ENCODE measurements at places on chromosomes 3 and 15.

DNA sequence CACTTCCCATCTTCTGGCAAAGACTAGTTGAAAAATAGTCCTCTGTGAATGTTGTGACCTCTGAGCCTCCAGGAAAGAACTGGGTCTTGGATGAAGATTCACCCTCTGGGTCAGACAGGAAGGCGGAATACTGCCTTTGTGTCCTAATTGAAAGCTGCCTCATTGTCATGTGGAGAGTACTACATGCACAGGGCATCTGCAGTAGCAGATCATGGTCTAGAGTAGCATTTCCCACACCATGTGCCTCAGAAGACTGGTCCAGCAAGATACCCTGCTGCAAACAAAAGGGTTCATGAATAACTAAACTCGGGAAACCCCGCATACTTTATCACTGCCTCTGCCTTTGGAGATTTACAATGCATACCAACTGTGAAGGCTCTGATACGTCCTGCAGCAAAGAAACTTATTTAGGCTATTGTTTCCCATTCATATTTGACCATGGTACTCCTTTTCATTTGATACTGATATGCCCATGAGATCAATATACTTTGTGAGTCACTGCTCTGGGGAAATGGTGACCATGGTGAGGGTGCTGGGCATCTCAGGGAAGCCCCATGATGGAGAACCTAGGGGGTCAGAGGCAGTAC lies 22.7 kb downstream of the IRAK2 start:
- DNase-seq, result no peak

GRCh38 chr15:73442421-73442820 lies 543 bp upstream of the REC114 start:
- DNase-seq, result no peak

GRCh38 chr3:70853161-70853944 lies 540.9 kb upstream of the MDFIC2 start:
- DNase-seq, result no peak

GRCh38 chr3:126540342-126540849 lies 16.4 kb downstream of the CHST13 start:
- DNase-seq, result no peak

GRCh38 chr15:56496635-56497034 lies 31.7 kb upstream of the MNS1 start:
- no peak for DNase-seq

GRCh38 chr3:126442094-126442855 lies 33.4 kb downstream of the ZXDC start:
- no peak for DNase-seq

- no peak for DNase-seq
Measured at GRCh38 chr3:72289692-72290071, 504.7 kb upstream of the PROK2 start.

DNA sequence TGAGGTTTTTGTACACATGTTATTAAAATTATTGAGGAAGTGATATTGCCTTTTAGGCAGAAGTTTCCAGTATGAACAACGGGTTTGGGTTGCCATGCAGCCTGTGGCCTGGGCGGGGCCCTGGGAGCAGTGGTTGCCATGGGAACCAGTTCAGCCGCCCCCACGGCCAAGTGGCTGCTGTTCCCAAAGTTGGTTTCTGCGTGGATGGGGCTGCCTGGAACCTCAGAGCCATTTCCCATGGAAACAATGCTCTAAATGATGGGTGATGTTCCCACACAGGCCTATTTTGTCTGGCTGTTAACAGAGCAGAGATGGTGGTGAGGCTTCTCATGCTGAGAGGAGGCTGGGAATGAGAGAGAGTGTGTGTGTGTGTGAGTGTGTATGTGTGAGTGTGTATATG lies 19.5 kb downstream of the MRAS start:
- peak; percentile 34 for DNase-seq

GRCh38 chr3:31732548-31732947 lies 199.8 kb downstream of the STT3B start:
- no peak for DNase-seq

DNA sequence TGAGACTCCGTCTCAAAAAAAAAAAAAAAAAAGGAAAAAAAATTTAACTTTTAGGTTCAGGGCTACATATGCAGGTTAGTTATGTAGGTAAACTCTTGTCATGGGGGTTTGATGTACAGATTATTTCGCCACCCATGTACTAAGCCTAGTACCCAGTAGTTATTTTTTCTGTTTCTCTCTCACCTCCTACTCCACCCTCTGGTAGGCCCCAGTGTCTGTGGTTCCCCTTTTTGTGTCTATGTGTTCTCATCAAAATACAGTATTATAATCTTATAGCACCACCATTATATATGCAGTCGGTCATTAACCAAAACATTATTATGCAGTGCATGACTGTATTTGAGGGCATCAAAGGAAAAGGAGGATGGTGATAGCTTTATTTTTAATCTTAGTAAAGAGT lies 47.3 kb downstream of the CHP1 start:
- DNase-seq, result no peak

DNA sequence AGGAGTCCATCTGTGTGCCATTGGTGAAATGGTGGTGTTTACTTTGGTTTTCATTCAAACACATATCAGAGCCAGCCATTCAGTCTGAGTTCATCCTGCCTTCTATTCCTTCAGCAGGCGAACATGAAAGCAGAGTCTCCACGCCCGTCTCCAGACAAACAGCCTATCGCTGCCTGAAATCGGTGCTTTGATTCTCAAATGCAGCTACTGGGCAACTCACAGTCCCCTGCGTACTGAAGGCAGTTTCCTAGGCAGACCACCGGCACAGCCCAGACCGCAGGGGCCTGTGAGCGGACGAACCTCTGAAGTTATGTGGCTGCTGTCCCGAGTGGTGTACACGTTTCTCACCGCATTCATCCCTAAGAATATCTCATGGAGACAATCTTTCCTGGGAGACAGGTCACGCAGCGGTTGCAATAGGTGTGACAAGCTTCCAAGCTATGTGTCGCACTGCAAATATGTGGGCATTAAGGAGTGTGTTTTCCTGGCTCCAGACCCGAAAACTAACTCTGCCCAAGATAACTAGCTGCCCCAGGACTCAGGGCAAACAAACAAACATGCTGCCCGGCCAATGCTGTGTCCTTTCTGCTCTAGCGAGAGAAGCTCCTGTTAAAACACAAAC lies 16.9 kb upstream of the RYR3 start:
- DNase-seq, result no peak

DNA sequence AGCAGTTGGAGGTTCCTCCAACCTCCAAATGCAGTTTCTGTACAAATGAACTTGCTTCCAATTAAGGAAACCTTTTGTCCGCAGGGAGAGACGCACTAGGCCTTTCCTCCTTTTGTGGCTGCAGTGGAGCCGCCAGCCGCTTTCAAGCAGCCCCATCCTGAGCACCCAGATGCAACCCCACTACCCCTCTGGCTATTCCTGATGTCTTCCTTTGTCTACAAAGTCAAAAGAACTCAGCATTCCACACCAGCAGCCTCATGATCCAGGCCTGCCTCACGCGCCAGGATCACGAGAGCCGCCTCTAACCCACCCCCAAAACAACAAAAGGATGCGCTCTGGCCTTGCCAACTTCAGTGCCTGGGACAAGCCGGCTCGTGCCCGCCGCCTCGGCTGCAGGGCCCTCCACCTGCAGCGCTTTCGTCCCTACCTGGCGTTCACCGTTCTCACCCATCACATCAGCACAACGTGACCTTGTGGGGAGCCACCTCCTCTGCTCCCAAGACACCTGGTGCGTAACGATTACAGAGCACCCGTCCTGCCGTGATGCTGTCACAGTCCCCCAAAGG lies 48.2 kb upstream of the MUC4 start:
- no peak for DNase-seq

- DNase-seq, result peak; percentile 74
Measured at GRCh38 chr3:64030741-64031140, 7.4 kb upstream of the PSMD6 start.

- no peak for DNase-seq
Measured at GRCh38 chr3:168162172-168162571, 66.4 kb upstream of the GOLIM4 start.

GRCh38 chr3:161452179-161452578 lies 44.4 kb upstream of the OTOL1 start:
- DNase-seq, result no peak

DNA sequence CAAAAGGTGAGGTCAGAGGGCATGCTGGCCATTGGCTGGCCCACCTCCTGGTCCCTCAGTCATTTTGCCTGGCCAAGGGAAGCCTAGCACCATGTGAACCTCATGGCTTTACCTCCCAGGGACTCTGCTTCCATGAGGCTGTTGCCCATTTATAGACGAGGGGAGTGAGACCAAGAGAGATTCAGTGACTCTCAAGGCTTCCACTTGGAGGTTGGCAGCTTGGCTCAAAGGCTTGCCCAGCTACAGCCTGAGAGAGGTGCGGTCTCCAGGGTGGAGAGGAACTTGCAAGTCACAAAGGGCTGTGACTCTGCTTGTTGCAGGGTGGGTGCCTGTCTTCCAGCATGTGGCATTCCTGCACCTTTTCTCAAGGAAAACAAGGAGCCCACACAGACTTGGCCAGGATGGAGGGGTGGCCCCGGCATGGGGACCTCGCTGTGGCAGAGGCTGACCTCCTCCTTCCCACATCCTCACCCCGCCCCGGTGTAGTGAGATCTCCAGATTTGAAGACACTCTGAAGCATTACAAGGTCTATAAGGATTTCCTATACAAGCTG lies 24.5 kb downstream of the CFAP100 start:
- no peak for DNase-seq

DNA sequence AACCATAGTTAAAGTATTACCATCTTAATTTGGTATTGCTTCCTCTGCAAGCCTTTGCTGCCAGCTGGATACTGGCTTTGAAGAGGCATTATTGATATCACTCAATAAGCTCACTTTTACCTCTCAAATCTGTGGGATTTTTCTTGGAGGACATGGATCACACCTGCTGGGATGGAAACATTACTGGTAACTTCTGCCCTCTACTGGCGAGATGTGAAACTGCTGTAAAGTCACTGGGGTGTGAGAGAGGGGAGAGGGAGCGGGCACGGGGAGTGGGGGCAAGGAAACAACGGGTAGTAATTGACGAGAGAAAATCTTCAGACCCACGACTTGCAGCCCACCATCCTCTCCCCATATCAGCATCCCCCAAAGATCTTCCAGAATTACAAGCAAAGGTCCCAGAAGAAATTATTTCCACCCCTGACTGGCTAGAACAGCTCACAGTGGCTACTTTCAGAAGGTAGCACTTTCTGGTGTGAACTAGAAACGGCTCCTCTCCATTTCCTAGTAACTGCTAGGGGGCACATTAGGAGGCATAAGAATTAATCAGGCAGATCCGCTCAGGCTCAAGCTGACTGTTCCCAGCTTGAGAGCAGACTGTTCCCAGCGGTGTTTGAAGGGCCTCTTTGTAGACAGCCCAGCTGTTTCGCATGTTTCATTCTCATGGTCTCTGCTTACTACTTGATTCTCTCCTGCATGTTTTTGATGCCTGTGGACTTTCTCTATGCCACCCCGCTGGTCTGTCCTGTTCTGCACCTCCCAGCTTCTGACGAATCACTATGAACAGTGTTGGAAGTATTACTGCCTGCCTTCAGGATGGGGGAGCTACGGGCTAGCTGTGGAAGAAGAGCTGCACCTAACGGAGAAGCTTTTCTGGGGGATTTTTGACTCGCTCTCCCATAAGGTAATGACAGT lies 230.4 kb upstream of the CHRM5 start:
- no peak for DNase-seq

DNA sequence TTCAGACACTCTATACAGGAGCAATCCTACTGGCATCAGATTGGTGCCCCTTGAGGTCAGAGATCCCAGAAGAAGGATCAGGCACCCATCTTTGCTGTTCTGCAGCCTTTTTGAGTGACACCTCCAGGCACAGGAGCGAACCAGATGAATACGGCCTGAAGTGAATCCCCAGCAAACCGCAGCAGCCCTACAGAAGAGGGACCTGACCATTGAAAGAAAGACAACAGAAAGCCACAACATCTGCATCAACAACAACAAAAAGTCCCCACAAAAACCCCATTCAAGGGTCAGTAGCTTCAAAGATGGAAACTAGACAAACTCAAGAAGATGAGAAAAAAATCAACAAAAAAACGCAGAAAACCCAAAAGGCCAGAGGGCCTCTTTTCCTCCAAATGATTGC lies 130.4 kb downstream of the PPM1L start:
- no peak for DNase-seq

DNA sequence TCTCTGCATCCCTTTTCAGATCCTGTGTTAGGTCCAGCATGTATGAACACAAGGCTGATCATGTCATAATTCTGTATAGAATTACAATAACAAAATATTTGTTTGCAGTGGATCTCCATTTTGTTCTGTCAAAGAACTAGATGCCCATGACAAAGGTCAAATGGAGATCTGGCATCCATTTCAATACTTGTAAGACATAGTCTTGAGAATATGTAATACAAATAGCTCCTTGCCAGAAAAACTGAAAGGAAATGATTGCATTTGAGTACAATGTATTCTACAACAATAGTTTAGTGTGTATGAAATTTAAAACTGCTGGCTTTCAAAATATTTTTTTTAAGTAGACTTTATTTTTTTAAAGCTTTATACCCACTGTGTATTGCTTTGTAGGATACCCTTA lies 101.1 kb downstream of the CMSS1 start:
- no peak for DNase-seq

DNA sequence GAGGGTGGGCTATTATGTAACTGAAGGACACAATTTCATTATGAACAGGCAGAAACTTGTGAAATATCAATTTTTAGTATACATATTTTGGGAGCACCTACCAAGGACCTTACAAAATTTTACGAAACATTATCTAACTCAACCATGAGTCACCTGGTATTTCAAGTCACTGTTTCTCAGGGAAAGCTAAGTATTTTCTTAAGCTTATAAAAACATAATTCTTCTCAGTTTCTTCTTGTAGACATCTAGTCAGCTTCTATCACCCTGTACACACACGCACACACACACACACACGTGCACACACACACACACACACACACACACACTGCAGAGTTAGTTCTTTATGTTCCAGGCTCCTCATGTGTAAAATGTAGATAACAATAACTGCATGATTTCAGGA lies 658.3 kb downstream of the TUSC7 start:
- no peak for DNase-seq

GRCh38 chr3:101061312-101061711 lies 68.1 kb upstream of the ABI3BP start:
- no peak for DNase-seq

DNA sequence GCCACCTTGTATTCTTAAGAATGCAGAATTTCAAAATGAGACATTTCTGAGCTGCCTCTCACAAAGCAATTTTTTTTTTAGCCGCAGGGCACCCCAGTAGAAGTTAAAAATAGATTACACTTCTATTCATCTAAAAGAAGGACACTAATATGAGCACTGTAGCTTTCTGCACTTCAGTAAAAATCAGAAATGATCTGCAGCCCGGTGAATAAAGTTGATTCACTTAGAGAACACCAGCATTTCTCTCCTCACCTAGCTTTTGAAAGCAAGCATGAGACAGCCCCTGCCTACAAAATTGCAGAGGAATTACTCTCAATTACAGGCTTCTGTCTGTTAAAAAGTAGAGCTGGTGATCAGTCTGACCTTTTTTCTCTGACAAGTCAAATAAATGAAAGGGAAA lies 1062.4 kb downstream of the FHIT start:
- no peak for DNase-seq

DNA sequence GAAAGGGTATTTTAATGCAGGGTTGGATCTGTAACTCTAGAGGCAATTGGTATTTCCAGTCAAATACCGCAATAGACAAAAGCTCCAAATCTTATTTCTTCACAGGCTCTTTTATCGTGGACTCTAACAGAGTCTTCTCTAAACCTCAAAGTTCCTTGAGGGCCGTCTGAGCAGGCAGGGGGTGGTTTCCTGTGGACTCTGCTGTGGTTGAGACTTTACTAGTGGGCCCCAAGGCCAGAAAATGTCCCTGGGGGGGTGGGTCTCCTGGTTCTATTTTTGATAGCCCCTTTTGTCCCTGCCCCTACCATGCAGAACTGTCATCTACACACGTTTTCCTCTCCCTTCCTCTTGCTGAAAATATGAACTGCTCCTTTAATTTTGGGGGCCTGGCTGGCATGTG lies 80.1 kb downstream of the ASB7 start:
- no peak for DNase-seq
